Fibroblast of lung (primary cell): ENCODE measurements at places on chromosomes 2 and 18. TPM values are rescaled to one million over a fixed set of nuclear protein-coding genes. Genes with fewer than 3 reads are reported as not detected.

DNA sequence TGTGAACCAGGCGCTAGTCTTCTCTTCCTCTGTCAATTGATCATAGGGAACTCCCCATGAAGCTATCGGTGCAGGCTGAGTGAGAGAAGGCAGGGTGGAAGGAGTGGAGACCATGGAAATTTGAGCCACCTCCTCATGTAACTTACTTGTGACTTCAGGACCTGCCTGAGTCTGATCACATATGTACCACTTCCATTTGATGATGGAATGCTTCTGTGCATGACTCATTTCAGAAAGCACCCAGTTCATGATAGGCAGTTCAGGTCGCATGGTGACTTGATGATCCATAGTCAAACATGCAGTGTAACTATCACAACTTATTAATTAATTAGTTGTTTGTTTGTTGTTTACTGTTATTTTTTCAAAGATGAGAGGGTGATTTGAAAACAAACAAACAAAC is 1296.7 kb downstream of the SUCLG1 start:
- DNase-seq: no peak
- no peaks in the 10 kb centered on the region for H3K4me1 ChIP-seq
- no peak overlapping the region for H3K27ac ChIP-seq

The GTF3C2 gene
- total RNA-seq: 18.2 and 19.2 TPM in 2 replicates

GRCh38 chr18:24344509-24344908 is 53.1 kb downstream of the OSBPL1A start:
- no peaks in the 10 kb centered on the region for H3K36me3 ChIP-seq
- no peak overlapping the region for H3K27ac ChIP-seq
- H3K4me3 ChIP-seq: no peak overlapping the region
- peaks cover 3% of the 10 kb centered on the region for H3K4me1 ChIP-seq
- H3K27me3 ChIP-seq: no peaks in the 10 kb centered on the region

The DSEL gene
- total RNA-seq: 51.1 and 157 TPM in 2 replicates

The TFCP2L1 gene
- total RNA-seq: not detected in 2 replicates

- H3K4me3 ChIP-seq: no peak overlapping the region
- no peaks in the 10 kb centered on the region for H3K27me3 ChIP-seq
- DNase-seq: peak; percentile 14
- H3K27ac ChIP-seq: no peak overlapping the region
- no peaks in the 10 kb centered on the region for H3K36me3 ChIP-seq
Observed at GRCh38 chr18:27952741-27953140, 224.2 kb downstream of the CDH2 start.

DNA sequence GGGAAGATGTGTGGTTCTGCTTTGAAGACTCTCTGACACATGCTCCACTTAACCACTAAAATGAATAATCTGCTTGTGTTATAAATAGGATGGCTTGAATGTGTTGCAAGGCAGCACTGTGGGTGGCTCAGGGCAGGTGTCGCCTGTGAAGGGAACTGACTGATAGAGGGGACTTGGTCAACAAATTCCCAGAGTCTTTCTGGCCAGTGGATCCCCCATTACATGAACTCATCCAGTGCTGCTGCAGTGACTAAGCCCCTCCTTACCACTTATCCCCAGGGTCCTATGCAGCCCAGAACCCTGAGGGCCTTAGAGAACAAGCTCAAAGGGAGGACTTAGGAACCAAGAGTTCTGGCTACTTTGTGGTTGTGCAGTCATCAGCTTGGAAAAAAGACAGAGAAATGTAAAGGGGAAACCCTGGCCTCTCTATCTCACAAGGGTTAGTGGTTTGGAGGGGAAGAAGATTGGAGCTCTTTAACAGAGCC is 226.2 kb upstream of the TNP1 start:
- H3K4me3 ChIP-seq: no peak overlapping the region
- peaks cover 4% of the 10 kb centered on the region for H3K4me1 ChIP-seq
- peak; percentile 33 for DNase-seq
- no peak overlapping the region for H3K27ac ChIP-seq

DNA sequence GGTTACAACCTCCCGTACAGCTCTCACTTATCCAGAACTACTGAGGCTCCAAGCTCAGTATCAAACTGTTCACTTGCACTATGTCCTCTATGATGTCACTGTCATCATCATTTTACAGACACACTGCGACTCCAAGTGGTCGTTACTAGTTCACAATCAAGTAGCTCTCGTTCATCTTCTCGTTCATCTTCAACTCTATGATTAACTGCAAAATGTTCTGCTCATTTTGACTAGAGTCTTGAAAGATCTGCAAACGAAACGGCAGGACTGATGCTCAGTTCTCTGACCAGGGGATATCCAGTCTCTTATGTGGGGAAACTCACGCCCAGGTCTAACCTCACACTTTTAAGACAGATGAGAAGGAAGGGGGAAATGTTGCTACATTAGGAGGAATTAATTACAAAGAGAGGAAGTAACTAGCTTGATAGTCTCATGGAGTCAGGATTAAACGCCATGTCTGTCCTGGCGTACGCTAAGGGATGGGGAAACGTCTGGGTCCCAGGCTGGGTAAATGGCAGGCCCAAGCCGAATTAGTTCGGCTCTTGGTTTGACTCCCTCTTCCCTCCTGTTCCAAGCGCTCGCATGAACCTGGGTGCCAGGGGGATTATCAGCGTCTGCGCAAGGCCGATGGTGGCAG is 794 bp upstream of the CHCHD5 start:
- H3K36me3 ChIP-seq: peaks cover 3% of the 10 kb centered on the region
- H3K4me3 ChIP-seq: peak overlapping the region; percentile 93
- peak; percentile 32 for DNase-seq
- H3K27ac ChIP-seq: peak overlapping the region; percentile 98

DNA sequence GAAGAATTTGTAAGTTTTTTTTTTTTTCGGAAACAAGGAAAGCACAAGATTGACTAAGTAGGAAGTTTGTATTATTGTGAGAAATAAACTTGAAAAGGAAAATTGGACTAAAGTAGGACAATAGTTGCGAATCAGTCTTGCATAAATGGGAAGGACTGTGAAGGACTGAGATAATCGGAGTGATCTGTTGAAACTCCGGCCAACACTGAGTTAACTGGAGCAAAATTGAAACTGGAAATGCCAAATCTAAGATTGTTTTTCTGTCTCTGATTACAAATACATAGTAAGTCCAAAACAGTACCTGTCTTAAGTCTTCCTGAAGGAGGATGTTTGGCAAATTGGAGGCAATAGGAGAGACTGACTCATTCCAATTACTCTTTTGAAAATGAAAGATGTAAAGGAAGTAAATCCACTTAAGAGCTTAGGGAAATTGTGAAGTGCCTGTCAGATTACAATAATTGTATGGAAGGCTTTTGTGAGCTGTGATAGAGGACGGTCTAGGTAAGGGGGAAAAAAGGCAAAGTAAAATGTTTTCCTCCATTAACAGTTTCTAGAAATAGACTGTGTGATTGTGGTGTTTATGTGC is 204.9 kb upstream of the CYRIA start:
- H3K4me1 ChIP-seq: no peaks in the 10 kb centered on the region
- DNase-seq: no peak
- H3K27ac ChIP-seq: no peak overlapping the region
- no peaks in the 10 kb centered on the region for H3K36me3 ChIP-seq

The ZNF514 gene
- 14.2 and 15.4 TPM in 2 replicates for total RNA-seq

GRCh38 chr2:64698668-64699444 is 45.1 kb upstream of the SERTAD2 start:
- H3K27ac ChIP-seq: peak overlapping the region; percentile 30

DNA sequence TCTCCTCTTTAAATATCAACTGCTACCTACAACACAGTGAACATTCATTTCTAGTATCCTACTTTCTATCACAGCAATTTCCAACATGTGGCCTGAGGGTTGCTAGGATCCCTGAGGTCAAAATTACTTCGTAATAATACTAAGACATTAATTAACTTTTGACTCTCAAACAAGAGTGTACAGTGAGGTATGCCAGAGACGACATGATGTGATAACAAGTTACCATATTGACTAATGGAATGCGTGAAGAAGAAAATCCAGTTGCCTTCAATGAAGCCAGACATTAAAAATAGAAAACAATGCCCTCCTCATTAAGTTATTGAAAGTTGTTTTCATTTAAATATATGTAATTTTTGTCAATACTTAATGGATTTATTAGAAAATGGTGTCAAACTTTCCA is 13.1 kb downstream of the ORC2 start:
- DNase-seq: no peak
- H3K27me3 ChIP-seq: no peaks in the 10 kb centered on the region
- peaks cover 1% of the 10 kb centered on the region for H3K36me3 ChIP-seq

DNA sequence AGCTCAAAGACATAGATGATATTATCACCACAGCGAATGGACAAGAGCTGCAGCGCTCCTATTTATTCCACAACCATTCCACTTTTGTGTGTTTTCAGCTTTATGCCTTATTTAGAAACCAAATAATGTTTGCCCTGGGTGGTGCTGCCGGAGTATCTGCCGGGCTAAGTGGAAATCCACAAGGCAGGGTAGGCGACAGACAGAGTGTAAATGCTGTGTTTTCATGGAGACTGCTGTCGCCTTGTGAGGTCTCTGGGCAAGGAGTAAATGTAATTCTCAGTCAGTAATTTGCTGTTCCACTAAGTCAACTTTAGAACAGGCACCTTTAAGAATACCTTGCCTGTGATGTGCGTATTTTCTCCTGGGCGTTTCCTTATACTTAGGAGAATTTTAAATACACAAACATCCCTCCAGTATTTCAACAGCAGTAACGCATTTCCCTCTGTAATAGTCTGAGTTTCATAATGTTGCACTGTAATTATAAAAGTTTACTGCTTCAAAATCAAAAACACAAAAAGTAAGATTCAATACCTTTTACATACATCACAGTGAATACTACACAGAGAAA is 60.9 kb downstream of the COBLL1 start:
- H3K27ac ChIP-seq: no peak overlapping the region
- no peak overlapping the region for H3K4me3 ChIP-seq
- H3K36me3 ChIP-seq: no peaks in the 10 kb centered on the region
- H3K27me3 ChIP-seq: no peaks in the 10 kb centered on the region

GRCh38 chr2:96537734-96538486 is 1.4 kb downstream of the ARID5A start:
- H3K27ac ChIP-seq: no peak overlapping the region
- no peak for DNase-seq
- H3K4me3 ChIP-seq: peak overlapping the region; percentile 85
- H3K27me3 ChIP-seq: no peaks in the 10 kb centered on the region

The KCNG2 gene
- total RNA-seq: 6.4 and 10.1 TPM in 2 replicates

The TTLL4 gene
- total RNA-seq: 5.9 and 9.4 TPM in 2 replicates

GRCh38 chr2:72004201-72004915 is 143.3 kb downstream of the CYP26B1 start:
- DNase-seq: no peak
- H3K27ac ChIP-seq: no peak overlapping the region
- H3K27me3 ChIP-seq: no peaks in the 10 kb centered on the region
- H3K4me3 ChIP-seq: no peak overlapping the region
- H3K36me3 ChIP-seq: no peaks in the 10 kb centered on the region
- no peaks in the 10 kb centered on the region for H3K4me1 ChIP-seq

The KCNE4 gene
- 11.0 and 25.3 TPM in 2 replicates for total RNA-seq

The RAPH1 gene
- total RNA-seq: 15.4 and 21.1 TPM in 2 replicates

DNA sequence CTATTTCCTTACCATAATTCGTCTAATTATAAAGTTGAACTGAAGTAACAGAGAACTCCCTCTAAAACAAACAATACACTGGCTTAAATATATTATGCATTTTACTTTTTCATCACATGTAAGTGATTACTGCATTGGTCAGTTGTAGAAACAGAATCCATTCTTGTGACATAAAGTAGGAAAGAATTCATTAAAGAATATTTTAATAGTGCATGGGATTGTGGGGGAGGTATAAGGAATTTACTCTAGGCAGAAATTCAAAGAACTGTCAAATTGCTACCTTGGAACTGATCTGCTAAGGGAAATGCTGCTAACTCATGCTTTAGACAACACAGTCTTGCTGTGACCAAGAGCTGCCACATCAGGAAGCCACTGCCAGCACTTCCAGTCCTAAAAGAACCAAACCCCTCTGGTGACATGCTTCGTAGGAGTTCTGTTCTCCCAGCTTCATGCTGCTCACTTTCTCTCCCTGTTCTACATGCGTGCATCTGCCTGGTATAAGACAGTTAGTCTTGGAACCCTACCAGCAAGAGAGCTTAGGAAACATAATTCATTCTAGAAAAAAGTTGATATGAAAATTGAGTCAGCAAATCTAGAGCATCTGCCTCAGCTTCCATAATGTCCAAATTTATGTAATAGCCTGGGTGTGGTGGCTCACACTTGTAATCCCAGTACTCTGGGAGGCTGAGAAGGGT is 1137.6 kb upstream of the NXPH2 start:
- no peak overlapping the region for H3K4me3 ChIP-seq
- no peaks in the 10 kb centered on the region for H3K4me1 ChIP-seq
- H3K27me3 ChIP-seq: no peaks in the 10 kb centered on the region
- H3K27ac ChIP-seq: no peak overlapping the region
- H3K36me3 ChIP-seq: no peaks in the 10 kb centered on the region
